ENCODE measurements at places on chromosomes 7 and 10. TPM values are rescaled to one million over a fixed set of nuclear protein-coding genes. Genes with fewer than 3 reads are reported as not detected.
A peak's percentile ranks its signal among the peaks of the same experiment; 100 is the strongest.

GRCh38 chr7:48316768-48317167 lies 145.5 kb downstream of the ABCA13 start:
- no peak for DNase-seq
- no peaks in the 10 kb centered on the region for H3K27me3 ChIP-seq
- H3K27ac ChIP-seq, result no peak overlapping the region
- H3K36me3 ChIP-seq, result no peaks in the 10 kb centered on the region
- H3K4me3 ChIP-seq, result no peak overlapping the region

GRCh38 chr7:36188906-36189305 lies 35.9 kb downstream of the EEPD1 start:
- H3K4me3 ChIP-seq, result no peak overlapping the region
- peaks cover 15% of the 10 kb centered on the region for H3K4me1 ChIP-seq
- no peaks in the 10 kb centered on the region for H3K27me3 ChIP-seq
- DNase-seq, result no peak

GRCh38 chr7:96061009-96061408 lies 260.9 kb downstream of the SLC25A13 start:
- H3K36me3 ChIP-seq, result no peaks in the 10 kb centered on the region
- no peak overlapping the region for H3K4me3 ChIP-seq
- H3K27ac ChIP-seq, result no peak overlapping the region
- no peak for DNase-seq
- no peaks in the 10 kb centered on the region for H3K27me3 ChIP-seq

GRCh38 chr7:122006687-122007086 lies 133.7 kb downstream of the PTPRZ1 start:
- no peak overlapping the region for H3K4me3 ChIP-seq
- no peak overlapping the region for H3K27ac ChIP-seq
- no peak for DNase-seq
- no peaks in the 10 kb centered on the region for H3K27me3 ChIP-seq
- H3K36me3 ChIP-seq, result no peaks in the 10 kb centered on the region

DNA sequence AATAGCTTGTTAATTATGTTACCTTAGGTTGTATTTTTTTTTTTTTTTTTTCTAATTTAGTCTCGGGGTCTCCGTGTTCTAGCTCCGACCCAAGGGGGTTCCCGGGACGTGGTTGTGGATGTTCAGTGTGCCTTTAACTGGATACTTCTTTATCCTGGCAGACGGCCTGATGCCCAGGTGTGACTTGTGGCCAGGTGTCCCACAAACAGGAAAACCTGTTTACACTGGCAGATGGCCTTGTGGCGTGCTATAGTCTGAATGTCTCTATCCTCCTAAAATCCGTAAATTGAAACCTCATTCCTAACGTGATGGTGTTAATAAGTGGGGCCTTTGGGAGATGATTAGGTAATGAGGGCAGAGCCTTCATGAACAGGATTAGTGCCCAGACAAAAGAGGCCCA lies 546.4 kb upstream of the C7orf33 start:
- no peaks in the 10 kb centered on the region for H3K36me3 ChIP-seq
- no peak overlapping the region for H3K4me3 ChIP-seq

DNA sequence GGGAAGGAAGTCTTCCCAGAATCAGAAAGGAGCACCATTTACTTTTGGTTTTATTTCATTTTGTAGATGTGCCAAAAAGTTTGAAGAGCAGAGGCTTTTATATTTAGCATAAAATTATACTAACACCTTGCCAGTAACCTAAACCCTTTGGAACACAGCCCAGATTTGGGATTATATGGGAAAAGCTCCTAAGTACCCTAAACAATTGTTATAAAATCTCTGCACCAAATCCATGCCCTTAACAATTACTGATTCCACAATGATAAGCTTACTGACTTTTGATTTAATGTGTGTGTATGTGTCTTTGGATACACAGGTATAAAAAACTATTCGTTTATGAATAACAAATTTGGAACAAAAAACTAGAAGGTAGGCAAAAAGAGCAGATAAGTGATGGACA lies 39.0 kb upstream of the TMEM229A start:
- H3K4me3 ChIP-seq, result no peak overlapping the region
- H3K27ac ChIP-seq, result no peak overlapping the region
- H3K4me1 ChIP-seq, result no peaks in the 10 kb centered on the region

DNA sequence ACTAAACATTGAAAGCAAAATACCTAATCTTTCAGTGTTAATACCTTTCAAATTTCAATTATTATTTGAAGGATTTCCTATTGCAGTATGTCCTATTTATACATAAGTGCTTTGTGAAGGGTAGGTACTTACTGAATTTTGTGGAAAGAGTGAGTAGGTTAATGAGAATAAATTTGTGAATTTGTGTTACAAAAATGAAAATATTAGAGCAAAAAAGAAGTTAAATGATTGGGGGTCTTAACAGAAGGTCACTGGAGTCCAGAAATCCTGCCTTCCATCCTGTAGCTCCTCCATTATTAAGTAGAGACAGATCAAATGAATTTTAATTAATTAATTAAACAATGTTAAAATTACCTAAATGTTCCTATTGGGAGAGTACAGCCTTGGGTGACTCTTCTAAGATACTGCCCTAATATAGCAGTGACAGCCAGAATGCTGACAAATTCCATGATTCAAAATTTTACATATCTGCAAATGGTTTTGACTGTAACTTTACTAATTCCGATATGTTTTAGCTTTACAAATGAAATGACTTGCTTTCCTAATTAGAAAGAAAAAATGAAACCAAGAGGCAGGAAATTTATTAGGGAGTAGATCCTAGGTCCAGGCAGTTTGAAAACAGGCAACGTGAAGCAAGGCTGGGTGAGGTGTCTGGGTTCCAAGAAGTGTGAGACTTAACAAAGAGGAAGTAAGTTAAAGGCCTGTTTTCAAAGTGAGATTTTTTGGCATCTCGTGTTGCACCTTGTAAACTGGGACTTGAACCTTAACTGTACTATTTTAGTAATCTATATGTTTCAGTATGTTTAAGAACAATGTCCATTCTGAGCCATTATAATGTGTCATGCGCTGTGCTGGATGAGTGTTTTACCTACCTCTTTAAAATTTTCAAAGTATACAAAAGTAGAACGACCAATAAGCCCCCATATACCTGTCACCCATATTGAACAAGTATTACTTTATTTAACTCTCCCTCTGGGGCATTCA lies 1.5 kb downstream of the PIK3CG start:
- H3K36me3 ChIP-seq, result no peaks in the 10 kb centered on the region
- H3K4me1 ChIP-seq, result peaks cover 23% of the 10 kb centered on the region
- peak overlapping the region; percentile 77 for H3K27ac ChIP-seq
- H3K4me3 ChIP-seq, result peak overlapping the region; percentile 28

GRCh38 chr7:51680594-51681399 lies 364.2 kb upstream of the COBL start:
- H3K27ac ChIP-seq, result no peak overlapping the region
- no peaks in the 10 kb centered on the region for H3K27me3 ChIP-seq
- H3K36me3 ChIP-seq, result no peaks in the 10 kb centered on the region
- no peak for DNase-seq

DNA sequence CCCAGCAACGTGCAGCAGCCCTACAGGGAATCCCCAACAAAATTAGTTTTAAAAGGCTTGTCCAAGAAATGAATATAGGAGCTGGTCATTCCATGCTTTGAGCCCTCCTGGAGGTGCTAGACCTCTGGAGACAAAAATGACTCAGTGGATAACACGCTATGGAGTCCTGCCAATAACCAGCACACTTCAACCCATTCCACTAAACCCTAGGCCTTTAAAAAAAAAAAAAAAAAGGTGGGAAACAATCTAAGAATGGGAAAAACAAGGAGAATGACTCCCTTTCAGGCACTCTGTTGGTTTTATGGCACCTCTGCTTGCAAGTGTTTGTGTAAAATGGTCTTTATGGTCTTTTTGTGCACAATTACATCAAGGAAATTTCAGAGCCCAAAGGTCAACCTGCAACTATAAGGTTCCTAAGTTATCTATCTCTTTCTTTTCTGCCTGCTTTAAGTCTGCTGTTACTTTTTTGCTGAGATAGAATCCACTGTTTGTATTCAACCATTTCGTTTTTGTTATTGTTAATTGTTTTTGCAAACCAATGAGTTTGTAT lies 21.3 kb downstream of the AVL9 start:
- H3K4me3 ChIP-seq, result no peak overlapping the region
- DNase-seq, result peak; percentile 15

- H3K27me3 ChIP-seq, result no peaks in the 10 kb centered on the region
- H3K4me3 ChIP-seq, result no peak overlapping the region
- H3K4me1 ChIP-seq, result no peaks in the 10 kb centered on the region
- H3K36me3 ChIP-seq, result no peaks in the 10 kb centered on the region
- DNase-seq, result no peak
These were observed 13.9 kb upstream of the LANCL2 start for GRCh38 chr7:55351263-55351662.

- no peak overlapping the region for H3K4me3 ChIP-seq
- DNase-seq, result no peak
These were observed 145.0 kb downstream of the RNF216 start for GRCh38 chr7:5636446-5636835.

DNA sequence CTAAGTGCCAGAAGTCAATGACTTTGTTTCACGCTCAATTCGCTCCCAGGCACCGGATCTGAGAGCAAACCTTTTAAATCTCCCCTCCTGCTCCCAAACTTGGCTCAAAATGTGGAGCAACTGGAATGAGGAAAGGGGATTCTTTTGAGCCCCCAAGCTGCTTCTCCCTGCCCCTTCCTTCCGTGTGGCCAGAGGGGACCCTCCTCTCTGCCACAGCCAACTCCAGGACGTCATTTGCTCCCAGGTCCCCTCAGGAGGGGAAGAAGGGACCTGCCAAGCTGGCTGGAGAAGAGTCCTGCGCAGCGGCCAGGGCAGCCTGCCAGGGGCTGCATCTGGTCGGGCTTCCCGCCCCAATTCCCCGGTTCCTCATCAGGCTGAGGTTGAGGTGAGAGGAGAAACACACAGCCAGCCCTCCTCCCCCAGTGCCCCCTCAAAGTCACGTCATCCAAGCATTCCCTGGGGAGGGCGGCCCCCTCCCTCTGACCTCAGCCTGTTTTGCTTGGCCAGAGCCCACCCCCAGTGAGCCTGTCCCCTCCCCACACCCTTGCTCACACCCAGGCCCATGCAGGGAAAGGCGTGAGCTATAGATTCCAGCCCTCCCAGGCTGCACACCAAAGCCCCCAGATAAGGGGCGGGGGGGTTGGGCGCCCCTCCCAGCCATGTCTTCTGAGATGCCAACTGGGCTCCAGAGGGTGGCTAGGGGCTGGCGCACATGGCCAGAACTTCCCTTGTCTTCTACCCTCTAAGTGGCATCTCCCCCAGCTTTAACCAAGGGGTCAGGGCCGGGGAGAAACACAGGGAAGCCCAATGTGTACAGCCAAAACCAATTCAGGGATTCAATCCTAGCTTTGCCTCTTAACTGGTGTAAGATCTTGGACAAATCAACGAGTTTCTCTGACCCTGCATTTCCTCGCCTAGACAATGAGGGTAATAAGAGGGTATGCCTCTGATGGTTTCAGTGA lies 35.0 kb downstream of the SH3PXD2A start:
- no peaks in the 10 kb centered on the region for H3K36me3 ChIP-seq
- DNase-seq, result peak; percentile 56
- H3K27me3 ChIP-seq, result no peaks in the 10 kb centered on the region
- H3K27ac ChIP-seq, result peak overlapping the region; percentile 18
- peaks cover 14% of the 10 kb centered on the region for H3K4me1 ChIP-seq

- H3K27ac ChIP-seq, result no peak overlapping the region
- no peaks in the 10 kb centered on the region for H3K27me3 ChIP-seq
- DNase-seq, result no peak
- H3K4me3 ChIP-seq, result no peak overlapping the region
- no peaks in the 10 kb centered on the region for H3K4me1 ChIP-seq
These were observed 706.7 kb upstream of the PHF14 start for GRCh38 chr7:10266976-10267375.

GRCh38 chr7:44748948-44749731 lies 493 bp downstream of the ZMIZ2 start:
- peak overlapping the region; percentile 90 for H3K4me3 ChIP-seq
- H3K27me3 ChIP-seq, result no peaks in the 10 kb centered on the region
- peak overlapping the region; percentile 100 for H3K27ac ChIP-seq
- DNase-seq, result no peak
- H3K36me3 ChIP-seq, result no peaks in the 10 kb centered on the region

- no peaks in the 10 kb centered on the region for H3K36me3 ChIP-seq
- H3K4me3 ChIP-seq, result no peak overlapping the region
- no peak for DNase-seq
- H3K27me3 ChIP-seq, result peaks cover 100% of the 10 kb centered on the region
These were observed 1.7 kb upstream of the HMX2 start for GRCh38 chr10:123146013-123146893.

- H3K36me3 ChIP-seq, result no peaks in the 10 kb centered on the region
- peaks cover 8% of the 10 kb centered on the region for H3K27me3 ChIP-seq
- no peak overlapping the region for H3K27ac ChIP-seq
- H3K4me3 ChIP-seq, result no peak overlapping the region
These were observed 20.0 kb downstream of the IMPDH1 start for GRCh38 chr7:128389618-128390329.

GRCh38 chr7:45052011-45052410 lies 36.8 kb downstream of the NACAD start:
- H3K36me3 ChIP-seq, result no peaks in the 10 kb centered on the region
- H3K27ac ChIP-seq, result no peak overlapping the region
- H3K27me3 ChIP-seq, result no peaks in the 10 kb centered on the region
- no peak for DNase-seq

DNA sequence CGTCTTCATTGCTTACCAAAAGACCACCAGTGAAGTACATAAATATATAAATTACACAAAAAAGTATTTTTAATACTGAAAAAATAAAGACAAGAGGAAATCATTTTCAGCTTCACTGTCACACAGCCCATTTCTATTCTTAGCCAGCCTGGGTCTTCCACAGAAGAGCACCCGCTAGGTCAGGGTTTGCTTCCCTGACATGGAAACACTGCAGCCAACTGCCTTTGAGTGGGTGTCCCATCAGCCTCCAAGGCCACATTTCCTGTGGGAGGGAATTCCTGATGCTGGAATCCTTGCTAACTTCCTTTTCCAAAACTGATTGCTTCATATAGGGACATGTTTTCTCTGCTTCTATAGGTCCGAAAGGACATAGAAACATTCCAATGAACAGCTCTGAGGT lies 137.8 kb upstream of the CAV2 start:
- DNase-seq, result no peak
- no peak overlapping the region for H3K27ac ChIP-seq
- no peaks in the 10 kb centered on the region for H3K36me3 ChIP-seq
- H3K4me3 ChIP-seq, result no peak overlapping the region
- H3K4me1 ChIP-seq, result no peaks in the 10 kb centered on the region

ADAMTS14 gene
- total RNA-seq, result 3.8 TPM

OPALIN gene
- not detected for total RNA-seq

CAV1 gene
- 68.3 TPM for total RNA-seq

GOLGA7B gene
- not detected for total RNA-seq

MUC12 gene
- 445 TPM for total RNA-seq

RELN gene
- 2.7 TPM for total RNA-seq

VSTM4 gene
- total RNA-seq, result 4.1 TPM

NPC1L1 gene
- not detected for total RNA-seq

MORN4 gene
- 0.96 TPM for total RNA-seq

Data from transverse colon (tissue), 4 donors.